ENCODE measurements at places on chromosomes 7 and 10. TPM values are rescaled to one million over a fixed set of nuclear protein-coding genes. Genes with fewer than 3 reads are reported as not detected.

- no peak for DNase-seq
Observed at GRCh38 chr10:53786236-53786900, 1013.8 kb upstream of the MBL2 start.

- DNase-seq, result no peak
Observed at GRCh38 chr7:86252406-86252805, 391.3 kb upstream of the GRM3 start.

The C7orf25 gene
- polyA plus RNA-seq, result 8.5 TPM

- no peak for DNase-seq
Observed at GRCh38 chr10:69685802-69686585, 55.9 kb downstream of the FAM241B start.

- no peak for DNase-seq
Observed at GRCh38 chr7:145219461-145219860, 383.6 kb upstream of the TPK1 start.

DNA sequence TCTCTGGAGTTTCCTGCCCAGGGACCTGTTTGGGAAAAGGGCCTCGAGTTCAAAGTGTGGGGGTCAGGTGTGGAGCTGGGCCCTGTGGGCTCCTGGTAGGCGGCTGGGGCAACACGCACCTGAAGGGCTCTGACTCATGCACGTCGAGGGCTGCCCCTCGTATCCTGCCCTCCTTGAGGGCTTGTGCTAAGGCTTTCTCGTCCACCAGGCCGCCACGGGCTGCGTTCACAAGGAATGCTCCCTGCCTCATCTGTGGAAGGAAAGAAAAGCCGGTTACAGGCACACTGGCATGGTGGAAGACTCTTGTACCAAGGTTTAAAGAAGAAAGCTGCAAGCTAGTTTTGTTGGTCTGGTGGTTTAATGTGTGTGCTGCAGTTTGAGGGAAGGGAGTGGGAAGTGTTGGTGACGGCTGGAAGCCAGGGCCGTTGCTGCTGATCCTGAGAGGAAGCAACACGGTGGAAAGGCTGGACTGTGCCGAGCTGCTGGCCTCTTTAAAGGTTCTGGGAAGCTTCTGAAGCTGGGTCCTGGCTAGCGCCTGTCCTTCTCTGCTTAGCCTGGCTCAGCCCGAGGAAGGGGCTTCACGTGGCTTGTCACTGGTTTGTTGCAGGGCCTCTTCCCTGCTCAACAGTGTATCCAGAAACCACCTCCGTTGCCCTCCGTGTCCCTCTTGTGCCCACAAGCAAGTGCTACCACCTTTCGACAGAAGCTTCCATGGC, 52.0 kb downstream of the ZRANB1 start:
- DNase-seq, result no peak

DNA sequence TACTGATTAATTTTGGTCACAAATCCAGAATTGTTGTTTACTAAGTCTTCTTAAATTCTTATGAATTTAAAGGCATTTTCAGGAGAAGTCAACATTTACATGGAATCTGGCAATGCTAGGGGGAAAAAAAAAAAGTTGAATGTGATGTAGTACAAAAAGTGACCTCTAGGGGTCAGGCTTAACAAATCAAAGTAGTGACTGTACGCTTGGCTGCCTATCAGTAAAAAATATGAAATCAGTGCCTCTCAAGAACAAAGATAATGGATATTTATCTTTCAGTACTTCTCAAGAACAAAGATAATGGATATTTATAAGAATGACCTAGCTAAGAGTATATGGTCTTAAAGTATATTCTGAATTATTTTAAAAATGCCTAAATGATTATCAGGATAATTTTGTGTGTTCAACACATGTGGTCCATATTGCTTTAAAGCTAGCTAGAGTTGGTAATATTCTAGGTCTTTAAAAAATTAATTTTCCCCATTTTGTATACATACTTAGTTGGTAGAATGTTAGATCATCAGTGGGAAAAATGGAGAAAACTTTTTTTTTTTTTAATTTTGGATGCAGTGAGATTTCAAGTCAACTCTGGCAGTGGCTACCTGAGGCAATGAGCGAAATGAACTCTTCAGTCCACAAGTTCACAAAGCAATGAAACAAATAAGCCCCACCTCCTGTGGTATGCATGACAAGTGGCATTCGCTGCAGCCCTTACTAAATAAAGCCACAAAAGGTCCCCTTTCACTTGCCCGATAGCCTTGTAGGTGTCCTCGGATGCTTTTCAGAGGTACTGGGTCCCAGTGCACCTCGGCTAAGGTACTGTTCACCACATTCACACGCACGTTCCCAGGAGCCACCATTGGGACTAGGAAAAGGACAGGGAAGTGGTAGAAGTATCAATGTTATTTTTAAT, 51.2 kb upstream of the LAMB4 start:
- peak; percentile 48 for DNase-seq

The WAC gene
- polyA plus RNA-seq, result 161 TPM

The NUTM2E gene
- polyA plus RNA-seq, result 0.24 TPM

The TAS2R60 gene
- not detected for polyA plus RNA-seq

DNA sequence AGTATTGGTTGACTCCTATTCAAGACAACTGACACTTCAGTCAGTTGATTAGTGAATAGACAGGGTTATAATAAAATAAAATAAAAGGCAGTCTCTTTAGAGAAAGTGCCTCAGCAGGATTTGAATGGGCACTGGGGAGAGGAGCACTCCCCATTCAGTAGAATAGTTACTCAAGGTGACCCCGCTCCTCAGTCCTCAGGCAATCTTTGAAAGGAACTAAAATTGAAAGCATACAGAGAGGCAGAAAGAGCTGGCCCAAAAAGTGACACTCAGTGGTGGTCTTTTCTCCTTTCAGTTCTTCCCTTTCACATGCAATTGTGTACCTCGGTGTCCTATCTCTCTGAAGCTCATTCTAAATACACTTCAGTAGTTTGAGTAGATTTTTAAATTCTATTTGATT, 47.4 kb upstream of the MACC1 start:
- DNase-seq, result no peak

The HTR7 gene
- polyA plus RNA-seq, result 0.68 TPM

- no peak for DNase-seq
Observed at GRCh38 chr10:77070346-77070745, 567.3 kb downstream of the KCNMA1 start.

The RTKN2 gene
- polyA plus RNA-seq, result 13.2 TPM

The NEUROD6 gene
- 0.09 TPM for polyA plus RNA-seq

DNA sequence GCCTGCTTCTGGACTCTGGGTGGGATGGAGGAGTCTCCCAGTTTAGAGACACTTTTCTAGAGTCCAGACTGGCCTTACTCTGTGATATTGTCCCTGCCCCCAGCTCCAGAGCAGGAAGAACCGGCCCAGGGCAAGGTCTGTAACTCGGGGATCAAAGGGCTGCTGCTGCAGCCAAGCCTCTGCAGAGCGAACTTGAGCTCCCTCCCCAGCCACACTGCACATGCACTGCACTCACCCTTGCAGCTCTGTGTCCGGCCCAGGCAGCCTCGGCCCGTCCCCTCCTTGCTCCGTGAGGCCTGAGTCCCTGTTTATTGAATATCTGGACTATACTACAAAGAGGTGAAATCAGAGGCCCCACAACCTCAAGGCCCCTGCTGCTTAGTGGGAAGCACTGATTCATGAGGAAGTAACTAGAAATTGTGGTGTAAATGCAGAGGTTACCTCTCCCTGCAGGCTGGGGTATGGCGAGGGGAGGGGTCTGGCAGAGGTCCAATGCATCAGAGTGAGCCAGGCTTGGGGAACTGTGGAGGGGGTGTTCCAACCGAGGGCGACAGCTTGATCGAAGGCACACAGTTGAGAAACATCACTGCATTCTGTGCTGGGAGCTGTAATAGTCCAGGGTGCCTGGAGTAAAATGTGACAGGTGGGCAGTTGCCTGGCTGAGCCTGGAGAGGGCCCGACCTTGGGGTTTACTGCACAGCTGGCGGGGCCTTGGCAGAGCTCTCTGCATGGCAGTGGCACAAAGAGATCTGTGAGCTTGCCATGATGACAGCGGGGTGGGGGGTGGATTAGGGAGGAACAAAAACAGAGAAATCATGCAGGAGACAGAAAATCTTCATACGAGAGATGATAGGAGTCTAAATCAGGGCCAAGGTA, 49.1 kb downstream of the AOC1 start:
- no peak for DNase-seq

The LYZL1 gene
- not detected for polyA plus RNA-seq

The PPP1R3C gene
- polyA plus RNA-seq, result 40.4 TPM

DNA sequence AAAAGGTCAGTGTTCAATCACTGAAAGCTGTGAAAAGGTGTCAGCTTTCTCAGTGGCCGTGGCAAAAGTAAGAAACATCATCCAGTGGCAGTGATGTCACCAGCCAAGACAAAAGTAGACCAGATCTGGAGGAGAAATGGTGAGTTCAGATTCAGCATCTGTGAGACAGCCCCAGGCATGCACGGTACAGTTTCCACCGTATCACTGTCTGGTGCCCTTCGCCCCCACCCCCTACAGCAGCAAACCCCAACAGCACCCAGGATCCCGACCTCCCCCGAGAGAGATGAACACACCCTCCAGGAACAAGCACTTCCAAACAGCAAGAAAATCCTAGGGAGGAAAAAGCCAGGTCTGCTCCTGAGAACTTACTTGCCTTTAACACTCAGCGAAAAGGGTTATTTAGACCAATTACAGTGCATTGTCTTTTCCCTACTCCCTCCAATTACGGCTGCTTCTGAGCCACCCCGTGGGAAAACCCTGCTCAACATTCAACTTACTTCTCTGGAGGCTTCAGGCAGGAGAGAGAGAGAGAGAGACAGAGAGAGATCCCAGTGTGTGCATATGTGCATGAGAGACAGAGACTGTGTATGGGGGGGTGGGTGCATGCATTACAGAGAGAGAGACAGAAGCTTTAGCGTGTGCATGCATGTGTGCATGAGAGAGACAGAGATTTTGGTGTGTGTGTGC, 189.6 kb downstream of the GRID1 start:
- DNase-seq, result no peak

GRCh38 chr10:97574374-97575126, 2.0 kb downstream of the ANKRD2 start:
- DNase-seq, result no peak

DNA sequence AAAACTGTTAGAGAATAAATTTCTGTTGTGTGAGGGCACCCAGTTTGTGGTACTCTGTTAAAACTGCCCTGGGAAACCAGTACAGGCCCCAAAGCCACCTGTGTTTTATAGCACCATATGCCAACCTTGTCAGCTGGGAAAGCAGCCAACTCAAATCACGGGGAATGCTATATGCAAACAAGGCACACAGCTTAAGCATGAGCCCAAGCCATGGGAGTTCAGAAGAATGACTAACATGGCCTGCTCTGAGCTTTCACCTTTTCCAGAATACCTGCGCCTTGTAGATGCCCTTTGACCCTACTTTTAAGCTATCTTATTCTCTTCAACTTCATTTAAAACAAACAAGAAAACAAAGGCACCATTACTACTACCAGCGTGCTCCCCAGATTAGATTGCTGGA, 5.5 kb upstream of the SLC25A13 start:
- DNase-seq, result no peak

The GJD4 gene
- not detected for polyA plus RNA-seq

The TRA2A gene
- polyA plus RNA-seq, result 327 TPM

DNA sequence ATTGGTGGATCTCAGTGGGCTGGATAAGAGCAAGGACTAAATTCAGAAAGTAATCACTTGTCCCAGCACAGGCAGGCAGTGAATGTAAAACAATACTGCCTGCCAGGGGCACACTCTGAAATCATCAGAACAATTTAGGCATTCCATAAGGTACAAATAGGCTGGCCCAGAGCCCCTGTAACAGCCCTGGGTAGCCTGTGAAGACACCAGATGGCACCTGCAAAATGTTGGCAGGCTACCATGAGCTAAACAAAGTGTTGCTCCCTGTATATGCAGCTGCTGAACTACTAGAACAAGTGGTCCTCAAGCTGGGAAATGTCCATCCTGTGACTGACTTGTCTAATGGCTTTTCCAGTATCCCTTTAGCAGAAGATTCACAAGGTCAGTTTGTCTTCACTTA, 3.0 kb upstream of the PRSS37 start:
- DNase-seq, result no peak

The PRLHR gene
- polyA plus RNA-seq, result not detected

DNA sequence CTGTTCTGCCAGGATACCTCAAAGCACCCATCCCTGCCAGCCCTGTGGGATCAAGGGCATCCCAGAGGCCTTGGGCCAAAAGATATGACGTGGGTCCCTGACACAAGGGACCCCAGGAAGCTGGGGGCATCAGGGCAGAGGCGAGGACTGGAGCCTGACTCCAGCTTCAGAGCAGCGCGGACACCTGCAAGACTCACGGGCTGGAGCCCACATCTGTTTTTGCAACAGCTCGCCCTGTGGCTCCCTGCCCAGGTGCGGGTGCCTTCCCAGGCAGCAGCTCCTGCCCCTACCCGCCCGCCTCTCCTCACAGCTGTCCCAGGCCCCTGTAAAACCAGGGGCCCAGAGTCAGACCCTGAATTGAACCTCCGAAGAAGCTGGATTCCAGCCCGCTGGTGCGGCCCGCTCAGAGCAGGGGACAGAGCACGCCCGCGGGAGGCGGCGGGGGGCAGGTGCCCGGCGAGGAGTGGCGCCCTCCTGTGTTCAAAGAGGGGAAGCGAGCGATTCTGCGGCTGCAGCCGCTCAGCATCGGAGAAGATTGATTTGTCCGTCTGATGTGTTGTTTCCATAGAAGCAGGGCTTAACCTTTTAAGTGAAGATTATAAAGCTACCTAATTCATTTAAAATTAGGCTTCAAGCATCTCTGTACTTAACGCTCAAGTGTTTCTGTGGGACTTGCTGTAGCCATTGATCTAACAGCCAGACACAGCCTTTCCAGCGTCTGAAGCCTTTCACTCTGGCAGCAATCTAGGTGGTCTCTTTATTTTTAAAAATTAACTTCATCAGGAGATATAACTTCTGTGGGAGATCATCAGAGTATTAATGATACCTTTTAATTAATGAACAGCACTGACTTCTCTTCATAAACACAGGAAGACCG, 88.4 kb downstream of the BEND7 start:
- DNase-seq, result no peak

GRCh38 chr7:48183965-48184364, 12.7 kb downstream of the ABCA13 start:
- DNase-seq, result no peak

The PDK4 gene
- polyA plus RNA-seq, result 16.4 TPM

- no peak for DNase-seq
Observed at GRCh38 chr10:131202990-131203389, 108.5 kb downstream of the TCERG1L start.

GRCh38 chr10:88297103-88297502, 286.0 kb downstream of the RNLS start:
- no peak for DNase-seq

DNA sequence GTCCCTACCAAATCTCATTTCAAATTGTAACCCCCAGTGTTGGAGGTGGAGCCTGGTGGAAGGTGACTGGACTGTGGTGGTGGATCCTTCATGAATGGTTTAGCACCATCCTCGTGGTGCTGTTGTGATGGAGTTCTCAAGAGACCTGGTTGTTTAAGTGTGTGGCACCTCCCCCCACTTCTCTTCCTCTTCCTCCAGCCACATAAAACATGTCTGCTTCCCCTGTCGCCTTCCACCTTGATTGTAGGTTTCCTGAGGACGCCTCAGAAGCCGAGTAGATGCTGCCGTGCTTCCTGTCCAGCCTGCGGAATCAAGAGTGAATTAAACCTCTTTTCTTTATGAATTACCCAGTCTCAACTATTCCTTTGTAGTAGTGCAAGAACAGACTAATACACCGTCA, 21.0 kb downstream of the GRB10 start:
- no peak for DNase-seq
